ENCODE measurements at places on chromosomes 7 and 10.

GRCh38 chr7:37970211-37970610 is 49.8 kb downstream of the EPDR1 start:
- DNase-seq = no peak

DNA sequence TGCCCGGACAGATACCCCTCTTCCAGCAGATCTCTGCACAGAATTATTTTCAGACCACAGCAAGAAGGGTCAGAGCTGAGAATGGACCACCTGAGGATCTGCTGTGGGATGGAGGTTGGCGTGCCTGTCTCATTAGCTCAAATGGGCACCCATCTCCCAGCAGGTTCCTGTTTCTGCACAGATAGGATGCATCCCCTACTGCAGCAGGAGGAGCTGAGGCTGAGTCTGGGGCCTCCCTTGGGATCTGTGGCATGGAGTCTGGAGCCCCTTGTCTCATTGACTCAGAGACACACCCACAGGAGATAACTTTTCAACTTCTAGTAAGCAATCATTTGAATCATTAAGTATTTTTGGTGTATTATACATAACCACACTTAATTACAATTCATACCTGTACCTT is 212.7 kb downstream of the ADK start:
- no peak for DNase-seq

DNA sequence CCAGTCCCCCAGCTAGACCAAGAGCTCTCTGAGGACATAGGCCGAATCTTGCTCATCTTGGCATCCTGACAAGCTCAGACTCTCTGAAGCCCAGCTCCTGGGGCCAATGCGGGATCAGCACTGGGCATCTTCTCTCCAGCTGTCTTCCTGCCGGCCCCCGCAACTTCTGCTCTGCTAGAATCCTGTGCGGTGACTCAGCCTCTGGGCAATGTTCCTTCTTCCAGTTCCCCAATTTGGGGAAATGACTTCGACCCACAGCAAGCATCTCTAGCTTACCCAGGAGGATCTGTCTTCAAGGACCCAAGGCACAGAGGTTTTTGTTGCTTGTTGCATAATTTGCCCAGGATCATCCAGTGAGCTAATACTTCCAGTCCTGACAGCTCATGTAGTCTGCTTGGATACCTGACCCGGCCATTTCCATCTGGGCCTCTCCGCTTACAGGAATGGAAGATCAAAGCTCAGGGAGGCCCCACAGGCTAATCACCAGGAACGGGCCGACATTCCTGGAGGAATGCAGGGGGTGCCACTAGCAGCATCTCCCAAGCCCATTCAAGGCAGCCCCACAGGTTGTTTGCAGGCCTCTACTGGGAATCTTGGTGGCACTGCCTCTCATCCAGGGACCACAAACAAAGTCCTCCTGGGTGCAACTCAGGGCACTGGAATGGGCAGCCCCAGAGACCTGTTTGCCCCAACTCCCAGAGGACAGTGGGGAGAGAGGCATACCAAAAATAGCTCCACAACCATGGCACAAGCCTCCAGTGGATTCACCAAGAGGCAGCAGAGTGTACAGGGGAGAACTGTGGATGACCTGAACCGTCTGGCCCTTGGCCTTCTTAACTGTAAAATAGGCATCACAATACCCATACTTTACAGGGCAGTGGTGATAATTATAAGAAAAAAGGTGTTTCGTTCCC is 151.9 kb downstream of the NEURL1 start:
- DNase-seq = no peak

DNA sequence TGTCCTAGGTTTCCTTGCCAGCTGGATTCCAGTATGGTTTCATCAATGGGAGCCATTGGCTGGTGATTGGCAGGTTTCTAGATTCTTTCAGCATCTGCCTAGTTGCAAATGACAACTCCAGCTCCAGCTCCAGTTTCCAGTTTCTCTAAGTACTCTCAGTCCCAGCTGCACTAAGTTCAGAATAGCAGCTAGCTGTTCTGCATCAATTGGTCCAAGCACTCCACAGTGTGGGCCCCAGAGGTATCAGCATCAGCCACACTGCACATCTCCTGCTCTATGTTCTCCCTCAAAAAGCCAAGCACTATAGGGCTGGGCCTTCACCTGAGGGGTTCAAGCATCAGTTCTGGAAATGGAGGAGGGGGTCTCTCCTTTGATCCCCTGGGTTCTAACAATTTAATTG is 143.4 kb downstream of the VPS50 start:
- DNase-seq = no peak

- no peak for DNase-seq
These were observed 8.8 kb downstream of the BLVRA start for GRCh38 chr7:43767311-43767710.

DNA sequence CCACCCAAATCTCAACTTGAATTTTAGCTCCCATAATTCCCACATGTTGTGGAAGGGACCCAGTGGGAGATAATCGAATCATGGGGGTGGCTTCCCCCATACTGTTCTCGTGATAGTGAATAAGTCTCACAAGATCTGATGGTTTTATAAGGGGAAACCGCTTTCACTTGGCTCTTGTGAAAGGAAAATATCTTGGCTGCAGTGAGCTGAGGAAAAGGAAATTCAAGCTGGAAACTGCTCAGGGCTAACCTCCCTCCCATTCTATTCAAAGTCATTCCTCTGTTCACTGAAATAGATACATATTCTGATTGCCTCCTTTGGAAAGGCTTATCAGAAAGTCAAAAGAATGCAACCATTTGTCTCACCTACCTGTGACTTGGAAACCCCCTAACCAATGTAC is 15.8 kb downstream of the CYCS start:
- no peak for DNase-seq

GRCh38 chr10:1788401-1788800 is 51.1 kb upstream of the ADARB2 start:
- no peak for DNase-seq

GRCh38 chr10:28492116-28492920 is 40.6 kb upstream of the WAC start:
- DNase-seq = no peak

DNA sequence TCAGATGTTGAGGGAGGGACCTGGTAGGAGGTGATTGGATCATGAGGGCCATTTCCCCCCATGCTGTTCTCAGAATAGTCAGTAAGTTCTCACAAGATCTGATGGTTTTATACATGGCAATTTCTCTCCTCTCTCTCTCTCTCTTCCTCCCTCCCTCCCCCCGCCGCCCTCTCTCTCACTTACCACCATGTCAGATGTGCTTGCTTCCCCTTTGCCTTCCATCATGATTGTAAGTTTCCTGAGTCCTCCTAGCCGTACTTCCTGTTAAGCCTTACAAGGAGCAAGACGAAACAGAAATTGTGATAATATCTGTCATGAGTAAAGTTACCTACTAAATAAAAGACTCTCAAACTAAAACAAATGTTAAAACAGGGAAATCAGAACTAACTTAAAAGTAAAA is 19.9 kb upstream of the GPR141 start:
- DNase-seq = no peak

DNA sequence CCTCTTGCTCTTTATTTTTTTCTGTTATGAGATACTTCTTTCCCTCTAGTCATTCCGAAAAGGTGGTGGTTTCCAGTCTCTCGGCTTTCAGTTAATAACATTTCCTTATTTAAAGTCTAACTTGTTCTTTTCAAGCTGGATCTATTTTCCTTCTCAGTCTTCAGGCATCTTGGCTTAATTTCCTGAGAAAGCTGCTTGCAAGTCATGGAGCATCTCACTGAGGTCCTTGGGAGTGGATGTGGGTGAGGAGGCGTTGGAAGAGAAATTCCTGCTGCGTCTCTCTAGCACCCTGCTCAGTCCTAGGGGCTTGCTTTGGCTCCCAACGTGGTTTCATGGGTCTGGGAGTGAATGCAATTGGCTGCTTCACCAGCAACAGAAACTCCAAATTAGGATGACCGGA is 210.2 kb upstream of the MKI67 start:
- DNase-seq = no peak

DNA sequence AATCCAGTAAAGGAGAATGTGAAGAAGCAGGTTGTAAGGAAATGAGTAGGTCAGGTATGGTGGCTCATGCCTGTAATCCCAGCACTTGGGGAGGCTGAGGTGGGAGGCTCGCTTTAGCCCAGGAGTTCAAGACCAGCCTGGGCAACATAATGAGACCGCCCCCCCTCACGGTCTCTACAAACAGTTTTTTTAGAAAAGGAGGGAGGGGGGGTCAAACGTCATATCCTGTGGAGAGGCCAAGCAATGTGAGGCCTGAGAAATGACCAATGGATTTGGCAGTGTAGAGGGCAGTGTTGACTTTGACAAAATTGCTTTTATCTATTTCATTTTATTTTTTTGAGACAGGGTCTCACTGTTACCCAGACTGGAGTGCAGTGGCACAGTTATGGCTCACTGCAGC is 2.3 kb upstream of the DNAJB12 start:
- no peak for DNase-seq

DNA sequence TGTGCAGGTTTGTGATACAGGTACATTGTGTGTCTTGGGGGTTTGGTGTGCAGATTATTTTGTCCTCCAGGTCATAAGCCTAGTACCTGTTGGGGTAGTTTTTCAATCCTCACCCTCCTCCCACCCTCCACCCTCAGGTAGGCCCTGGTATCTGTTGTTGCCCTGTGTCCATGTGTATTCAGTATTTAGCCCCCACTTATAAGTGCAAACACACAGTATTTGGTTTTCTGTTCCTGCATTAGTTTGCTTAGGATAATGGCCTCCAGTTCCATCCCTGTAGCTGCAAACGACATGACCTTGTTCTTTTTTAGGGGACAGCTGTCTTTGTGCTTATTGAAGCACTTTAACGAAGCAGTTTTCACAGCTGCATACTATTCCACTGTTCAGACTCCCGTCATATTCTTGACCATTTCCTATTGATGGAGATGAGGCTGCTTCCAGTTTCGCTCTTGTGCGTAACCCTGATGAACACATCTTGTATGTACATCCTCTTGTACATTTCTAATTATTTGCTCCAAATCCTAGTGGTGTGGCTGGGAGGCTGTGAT is 47.4 kb downstream of the LHPP start:
- no peak for DNase-seq

GRCh38 chr10:28343252-28343651 is 40.4 kb upstream of the MPP7 start:
- no peak for DNase-seq

GRCh38 chr10:77417806-77418640 is 219.6 kb downstream of the KCNMA1 start:
- no peak for DNase-seq

- no peak for DNase-seq
These were observed 8.0 kb downstream of the VENTX start for GRCh38 chr10:133245439-133246235.

- DNase-seq = no peak
These were observed 33.9 kb downstream of the CASP7 start for GRCh38 chr10:113713640-113713982.

DNA sequence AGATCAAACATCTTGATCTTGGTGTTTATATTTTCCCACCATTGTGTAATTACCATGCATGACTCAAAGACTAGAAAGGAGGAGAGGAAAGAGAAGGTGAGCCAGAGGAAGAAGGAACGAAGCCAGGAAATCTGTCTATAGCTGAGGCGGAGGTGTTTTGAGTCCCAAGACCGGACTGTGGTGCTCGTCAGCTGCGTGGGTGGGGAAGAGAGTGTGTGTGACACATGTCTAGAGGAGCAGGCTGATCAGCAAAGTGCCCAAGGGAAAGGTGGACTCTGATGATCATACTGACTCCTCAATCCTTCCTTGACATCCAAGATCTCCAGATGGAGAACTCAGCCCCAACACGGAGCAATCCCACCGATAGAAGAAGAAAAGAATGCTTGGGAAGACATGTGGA is 189.5 kb upstream of the MINDY3 start:
- no peak for DNase-seq

- DNase-seq = peak; percentile 51
These were observed 2.5 kb upstream of the TMEM178B start for GRCh38 chr7:141071260-141071854.

- DNase-seq = no peak
These were observed 984 bp upstream of the IKZF1 start for GRCh38 chr7:50303335-50304128.

DNA sequence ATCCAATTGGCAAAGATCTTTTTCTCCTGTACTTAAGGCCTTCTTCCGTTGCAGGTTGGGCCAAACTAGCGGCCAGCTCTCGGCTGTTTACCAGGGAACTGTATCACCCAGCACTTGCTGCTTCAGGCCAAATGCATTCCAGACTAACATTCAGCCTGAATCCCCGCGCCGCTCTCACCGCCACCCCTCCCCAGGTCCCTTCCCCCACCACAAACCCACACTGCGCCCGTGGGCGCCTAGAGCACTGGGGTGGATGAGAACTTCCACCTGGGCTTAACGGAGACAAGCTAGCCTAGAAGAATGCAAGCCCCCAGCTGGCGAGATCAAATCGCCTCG is 676 bp downstream of the TCAF1 start:
- DNase-seq = no peak

- no peak for DNase-seq
These were observed 20.1 kb upstream of the C7orf33 start for GRCh38 chr7:148570510-148570909.

- DNase-seq = peak; percentile 57
These were observed 94.0 kb downstream of the ELMO1 start for GRCh38 chr7:37354656-37355131.

Measured in CD4-positive, alpha-beta T cell treated with Interleukin-2 at 100 ng/mL for 4 hours (primary cell).